ENCODE measurements at places on chromosomes 2 and 18.

DNA sequence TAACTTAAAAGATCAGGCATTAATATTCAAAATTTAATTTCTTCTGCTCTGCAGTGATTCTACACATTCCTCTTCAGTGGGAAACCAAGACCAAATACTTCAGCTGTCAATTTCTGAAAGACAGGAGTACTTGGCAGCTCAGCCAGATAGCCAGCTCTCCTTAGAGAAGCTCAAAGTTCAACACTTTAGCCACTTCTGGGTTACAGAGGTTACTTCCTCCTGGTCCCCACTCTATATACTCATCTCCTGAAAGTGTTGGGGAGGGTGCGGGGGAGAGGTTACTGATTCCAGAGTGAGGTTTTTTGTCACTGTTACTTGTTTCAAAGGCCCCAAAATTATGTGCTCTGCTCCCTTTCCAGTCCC lies 4.1 kb downstream of the CYTIP start:
- no peak for DNase-seq

- DNase-seq: no peak
Observed at GRCh38 chr2:217667512-217667911, 335.3 kb downstream of the TNS1 start.

- DNase-seq: no peak
Observed at GRCh38 chr2:8684540-8684877, 2.7 kb downstream of the ID2 start.

- no peak for DNase-seq
Observed at GRCh38 chr2:28997237-28997846, 16.2 kb downstream of the TOGARAM2 start.

DNA sequence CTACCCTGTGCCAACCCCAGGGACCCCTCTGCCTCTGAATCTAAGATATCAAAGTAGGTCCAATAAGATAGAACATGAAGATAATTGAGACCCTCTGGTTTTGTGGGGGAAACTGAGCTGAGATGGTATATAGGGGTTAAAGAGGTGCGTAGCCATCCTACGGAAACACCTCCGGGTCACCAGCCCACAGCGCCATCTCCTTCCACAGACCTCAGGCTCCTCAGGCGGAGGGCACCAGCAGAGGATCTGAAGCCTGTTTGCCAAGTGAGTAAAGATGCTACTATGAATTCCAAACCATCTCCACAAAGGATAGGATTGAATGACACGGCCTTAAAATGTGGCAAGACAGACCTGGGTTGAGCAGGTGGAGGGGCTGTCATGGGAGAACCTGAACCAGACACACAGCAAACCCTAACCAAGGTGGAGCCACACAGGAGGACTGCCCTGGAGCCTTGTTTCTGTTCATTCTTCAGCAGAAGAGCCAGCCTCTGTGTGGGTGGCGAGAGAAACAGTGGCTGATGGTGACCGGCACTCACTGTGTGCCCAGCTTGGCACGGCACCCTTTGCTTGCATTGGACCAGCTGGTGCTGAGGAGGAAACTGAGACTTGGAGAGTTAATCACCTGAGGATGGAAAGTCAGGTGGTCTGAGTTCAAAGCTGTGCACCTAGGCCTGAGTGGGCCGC lies 10.2 kb downstream of the GBX2 start:
- DNase-seq: no peak

DNA sequence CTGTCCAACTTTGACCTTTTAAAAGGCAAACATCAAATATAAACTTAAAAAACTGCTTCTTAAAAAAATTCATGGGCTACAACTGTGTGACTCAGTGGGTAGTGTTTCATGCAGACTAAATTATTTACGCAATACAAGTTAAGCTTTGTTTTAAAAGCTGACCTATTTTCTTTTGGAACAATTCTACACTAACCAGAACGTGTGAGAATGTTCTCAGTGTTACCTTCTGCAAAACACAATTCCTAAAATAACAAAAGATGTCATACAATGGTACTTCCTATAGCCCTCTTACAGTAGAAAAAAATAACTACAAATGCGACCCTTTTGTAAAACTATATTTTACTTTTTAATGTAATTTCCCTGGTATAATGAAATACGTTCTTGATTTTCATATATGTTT lies 793.8 kb upstream of the FSHR start:
- no peak for DNase-seq

GRCh38 chr18:35713545-35713944 lies 132.0 kb downstream of the GALNT1 start:
- DNase-seq: no peak

DNA sequence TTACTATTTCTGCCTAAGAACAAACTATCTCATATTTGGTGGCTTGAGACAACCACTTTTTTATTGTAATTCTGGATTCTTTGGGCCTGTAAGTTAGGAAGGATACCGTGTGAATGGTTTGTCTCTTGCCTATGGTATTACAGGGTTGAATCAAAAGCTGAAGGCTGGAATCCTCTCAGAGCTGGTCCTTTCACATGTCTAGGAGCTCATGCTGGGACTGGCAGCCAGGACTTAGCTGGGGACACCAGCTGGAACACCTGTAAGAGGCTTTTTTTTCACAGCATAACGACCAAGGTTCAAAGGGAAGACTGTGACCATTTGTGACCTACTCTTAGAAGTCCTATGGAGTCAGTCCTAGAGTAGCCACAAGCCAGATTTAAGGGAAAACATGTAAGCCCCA lies 226.3 kb downstream of the ZNF804A start:
- no peak for DNase-seq

DNA sequence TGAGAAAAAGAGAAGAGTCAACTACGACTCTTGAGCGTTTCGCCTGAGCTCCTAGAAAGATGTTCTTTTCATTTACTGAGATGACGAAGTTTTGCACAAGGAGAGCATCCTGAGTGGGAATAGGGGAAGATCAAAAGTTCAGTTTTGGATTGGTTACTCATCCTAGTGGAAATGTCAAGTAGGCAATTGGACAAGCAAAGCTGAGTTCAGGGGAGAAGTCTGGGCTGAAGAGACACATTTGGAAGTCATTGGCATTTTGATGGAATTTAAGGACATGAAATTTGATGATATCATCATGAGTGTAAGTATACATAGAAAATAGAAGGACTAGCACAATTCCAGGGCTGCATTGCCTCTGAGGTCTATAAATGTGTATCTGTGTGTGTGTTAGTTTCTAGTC lies 416.6 kb downstream of the RAD51AP2 start:
- DNase-seq: no peak

DNA sequence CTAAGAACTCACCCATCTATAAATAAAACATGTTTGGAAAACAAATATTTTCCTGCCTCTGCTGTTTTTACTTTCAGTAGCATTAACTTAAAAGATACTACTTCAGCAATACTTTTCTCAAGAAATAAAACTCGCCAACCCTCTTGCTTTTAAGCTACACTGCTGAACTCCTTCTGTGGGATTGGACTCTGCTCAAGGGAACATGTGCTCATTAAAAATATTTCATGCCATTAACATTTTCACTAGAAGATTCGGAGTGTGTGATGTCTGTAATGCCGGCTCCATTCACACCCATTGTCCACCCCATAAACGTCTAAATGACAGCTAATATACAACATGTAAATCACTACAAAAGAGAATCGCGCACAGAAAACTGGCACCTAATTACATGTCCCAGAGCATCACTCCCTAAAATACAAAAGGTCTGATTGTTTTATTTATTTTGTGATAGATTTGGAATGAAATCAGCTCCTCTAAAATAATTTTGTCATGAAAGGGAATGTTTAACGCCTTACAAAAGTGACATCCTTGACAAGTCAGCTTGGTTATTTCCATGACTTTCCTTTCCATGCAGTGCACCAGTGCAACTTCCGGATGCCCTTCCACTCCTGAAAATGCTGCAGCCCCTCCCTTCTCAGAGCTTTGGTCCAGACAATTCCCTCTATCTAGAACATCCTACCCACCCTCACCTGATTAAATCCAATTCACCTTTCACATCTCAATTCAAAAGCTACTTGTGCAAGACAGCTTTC lies 73.1 kb downstream of the ANKRD44 start:
- DNase-seq: no peak

DNA sequence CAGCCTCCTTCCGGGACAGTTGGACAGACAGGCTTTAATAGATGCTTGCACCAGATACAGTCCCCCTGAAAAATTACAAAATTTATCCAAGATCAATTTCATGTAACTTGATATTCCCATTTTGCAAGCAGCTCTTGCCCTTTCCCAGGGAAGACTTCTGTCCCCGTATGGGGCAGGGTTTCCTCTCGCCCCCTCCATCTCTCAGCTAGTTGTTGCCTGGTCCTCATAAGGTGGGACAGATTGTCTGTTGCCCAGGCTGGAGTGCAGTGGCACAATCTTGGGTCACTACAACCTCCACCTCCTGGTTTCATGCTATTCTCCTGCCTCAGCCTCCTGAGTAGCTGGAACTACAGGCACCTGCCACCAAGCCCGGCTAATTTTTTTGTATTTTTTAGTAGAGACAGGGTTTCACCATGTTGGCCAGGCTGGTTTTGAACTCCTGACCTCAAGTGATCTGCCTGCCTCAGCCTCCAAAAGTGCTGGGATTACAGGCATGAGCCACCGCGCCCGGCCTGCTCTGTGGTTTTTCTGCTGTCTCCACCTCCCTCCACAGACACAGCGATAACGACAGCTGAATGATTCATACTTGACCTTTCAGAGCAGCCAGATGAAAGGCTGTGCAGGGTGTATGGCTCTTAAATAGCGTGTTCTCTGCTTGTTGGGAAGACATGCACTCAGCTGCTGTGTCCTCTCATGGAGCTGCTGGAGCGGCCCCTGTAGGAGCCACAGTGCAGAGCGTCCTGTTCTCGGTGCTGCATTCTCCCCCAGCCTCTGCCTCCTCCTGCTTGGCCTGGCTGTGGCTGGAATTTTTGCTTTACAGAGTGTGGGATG lies 61.4 kb downstream of the TTC39C start:
- DNase-seq: peak; percentile 15

DNA sequence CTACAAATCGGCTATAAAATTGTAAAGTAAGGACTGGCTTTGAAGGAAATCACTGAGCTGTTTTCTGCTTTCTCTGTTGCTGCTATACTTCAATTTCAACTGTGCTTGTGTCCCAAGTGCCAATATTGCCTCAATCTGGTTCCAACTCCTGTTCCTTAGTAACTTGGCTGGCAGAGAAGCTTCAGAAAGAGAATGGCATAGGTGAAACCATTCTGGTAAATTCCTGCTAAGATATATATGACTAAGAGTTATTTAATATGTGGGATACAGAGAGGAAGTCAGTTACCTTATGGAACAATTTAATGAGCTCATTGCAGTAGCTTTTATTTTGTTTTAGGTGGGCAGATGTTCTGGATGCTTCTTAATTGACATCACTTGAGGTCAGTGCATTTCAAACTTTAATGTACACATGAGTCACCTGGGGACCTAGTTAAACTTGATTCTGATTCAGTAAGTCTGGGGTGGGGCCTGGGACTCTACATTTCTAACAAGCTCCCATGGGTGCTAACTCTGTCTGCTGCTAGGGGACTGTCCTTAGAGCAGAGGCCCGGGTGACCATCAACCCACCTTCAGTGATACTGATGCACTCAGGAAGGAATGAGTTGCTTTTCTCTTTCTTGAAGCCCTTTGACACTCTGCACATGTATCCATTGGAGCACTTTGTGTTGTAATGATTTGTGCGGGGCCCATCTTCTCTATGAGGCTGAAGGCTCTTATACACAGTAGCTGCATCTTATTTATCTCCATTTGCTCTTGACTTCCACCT lies 47.6 kb downstream of the LIPG start:
- DNase-seq: no peak

GRCh38 chr2:38462121-38462661 lies 85.1 kb upstream of the ATL2 start:
- no peak for DNase-seq

GRCh38 chr2:112001136-112001715 lies 53.8 kb upstream of the TMEM87B start:
- no peak for DNase-seq

DNA sequence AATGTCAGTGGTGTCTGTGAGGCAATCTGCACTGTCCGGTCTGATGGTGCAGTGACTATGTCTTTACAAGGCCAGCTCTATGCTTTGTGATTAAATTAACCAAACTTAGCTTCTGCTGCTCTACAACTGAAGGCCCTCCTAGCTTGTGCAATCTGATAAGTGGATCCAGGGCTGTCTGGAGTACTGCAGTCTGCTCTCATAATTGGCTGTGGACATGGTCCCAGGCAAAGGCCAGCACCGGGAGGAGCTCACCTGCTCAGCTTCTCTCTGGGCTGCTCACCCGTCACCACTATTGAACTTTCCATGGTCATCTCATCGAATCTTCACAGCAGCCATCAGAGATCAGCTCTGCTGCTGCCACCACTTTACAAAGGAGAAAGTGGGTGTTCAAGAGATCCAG lies 13.0 kb upstream of the APCDD1 start:
- DNase-seq: no peak

- no peak for DNase-seq
Observed at GRCh38 chr2:199985625-199986207, 30.3 kb downstream of the MAIP1 start.

GRCh38 chr2:129914538-129915302 lies 64.7 kb upstream of the RAB6C start:
- DNase-seq: no peak

DNA sequence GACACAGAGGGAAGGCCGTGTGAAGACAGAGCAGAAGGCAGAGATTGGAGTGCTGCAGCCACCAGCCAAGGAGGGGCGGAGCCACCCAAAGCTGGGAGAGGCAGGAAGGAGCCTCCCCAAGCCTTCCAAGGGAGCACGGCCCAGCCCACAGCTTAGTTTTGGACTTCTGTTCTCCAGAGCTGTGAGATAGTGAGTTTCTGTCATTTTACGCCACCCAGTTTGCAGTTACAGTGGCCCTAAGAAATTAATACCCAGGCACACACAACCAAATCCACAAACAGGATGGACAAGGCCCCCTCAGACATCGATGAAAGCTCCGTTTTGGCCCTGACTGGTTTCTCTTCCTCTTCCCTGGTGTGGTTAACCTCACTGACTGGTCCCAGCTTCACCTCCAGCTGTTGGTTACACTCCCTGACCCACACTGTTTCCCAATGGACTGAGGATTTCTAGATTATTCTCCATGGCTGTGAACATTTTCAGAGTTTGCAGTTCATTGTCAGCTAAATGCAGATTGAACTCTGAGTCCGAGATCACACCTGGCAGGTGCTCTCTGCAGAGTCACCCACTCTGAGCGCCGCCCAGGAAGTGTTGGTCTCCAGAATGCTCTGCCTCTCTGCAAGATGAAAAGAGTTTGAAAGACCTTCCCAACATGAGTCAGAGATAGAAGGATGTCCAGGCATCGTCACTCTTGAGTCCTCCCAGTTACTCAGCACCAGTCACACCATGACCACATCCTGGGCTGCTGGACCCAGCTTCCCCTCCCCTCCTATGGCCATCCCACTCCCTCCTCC lies 100.2 kb downstream of the TWIST2 start:
- no peak for DNase-seq

DNA sequence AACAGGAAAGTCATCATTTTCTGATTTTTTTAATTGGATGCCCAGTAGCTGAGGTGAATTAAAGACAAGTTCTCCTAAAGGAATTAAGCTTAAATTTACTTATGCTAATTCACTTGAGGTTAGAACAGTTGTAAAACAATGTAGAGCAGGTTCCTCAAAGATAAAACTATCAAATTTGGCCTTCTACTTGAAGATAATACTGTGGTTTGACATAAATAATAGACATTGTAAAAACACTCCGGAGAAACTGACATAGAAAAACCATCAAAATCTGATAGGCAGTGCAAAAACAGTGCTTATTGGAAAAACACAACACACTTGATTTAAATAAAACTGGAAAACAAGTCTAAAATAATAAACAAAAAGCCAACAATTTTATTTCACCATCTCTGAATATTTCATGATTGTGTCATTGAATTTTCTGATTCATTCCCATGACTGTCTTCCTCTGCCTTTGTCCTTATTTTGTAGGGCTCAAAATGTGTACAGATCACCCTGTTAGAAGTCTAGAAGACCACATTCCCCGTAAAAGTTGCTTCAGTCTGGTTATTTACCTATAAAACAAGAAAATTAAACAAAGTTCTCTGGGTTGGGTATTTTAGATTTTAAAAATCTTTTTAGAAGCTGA lies 28.3 kb upstream of the SLC40A1 start:
- no peak for DNase-seq

All from stimulated activated CD8-positive, alpha-beta memory T cell treated with anti-CD3 and anti-CD28 coated beads, Interleukin-4, amount 100 ng/mL, for 1 hour (primary cell).